ENCODE measurements at places on chromosomes 3 and 15. TPM values are rescaled to one million over a fixed set of nuclear protein-coding genes. Genes with fewer than 3 reads are reported as not detected.

- no peak overlapping the region for H3K4me3 ChIP-seq
- DNase-seq, result no peak
- no peaks in the 10 kb centered on the region for H3K27me3 ChIP-seq
- no peak overlapping the region for H3K27ac ChIP-seq
- H3K4me1 ChIP-seq, result no peaks in the 10 kb centered on the region
- H3K36me3 ChIP-seq, result no peaks in the 10 kb centered on the region
Measured at GRCh38 chr3:34296796-34297195, 498.4 kb downstream of the PDCD6IP start.

- H3K27me3 ChIP-seq, result no peaks in the 10 kb centered on the region
- H3K36me3 ChIP-seq, result peaks cover 60% of the 10 kb centered on the region
- no peak overlapping the region for H3K4me3 ChIP-seq
- no peak for DNase-seq
- H3K4me1 ChIP-seq, result no peaks in the 10 kb centered on the region
Measured at GRCh38 chr15:58918239-58918638, 15.2 kb downstream of the SLTM start.

DNA sequence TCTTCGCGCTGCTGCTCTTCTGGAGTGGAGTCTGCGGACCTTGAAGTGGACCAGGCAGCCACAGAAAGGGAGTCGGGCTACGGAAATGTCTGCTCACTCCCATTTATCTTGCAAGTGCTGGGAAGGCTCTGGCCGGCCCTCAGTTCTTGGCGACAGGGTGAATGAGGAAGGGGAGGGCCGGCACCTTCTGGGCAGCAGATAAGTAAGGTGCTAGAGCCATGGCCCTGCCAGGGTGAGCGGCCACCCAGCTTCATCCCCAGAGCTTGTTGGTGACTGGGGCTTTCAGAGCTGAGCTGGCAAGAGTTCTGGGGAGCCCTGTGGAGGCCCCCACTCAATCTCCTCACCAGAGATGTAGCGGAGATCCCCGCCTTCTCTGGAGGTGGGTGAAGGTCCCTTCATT lies 103.5 kb downstream of the ASB7 start:
- no peak overlapping the region for H3K4me3 ChIP-seq
- H3K36me3 ChIP-seq, result no peaks in the 10 kb centered on the region
- no peak overlapping the region for H3K27ac ChIP-seq
- H3K27me3 ChIP-seq, result no peaks in the 10 kb centered on the region
- DNase-seq, result no peak

GRCh38 chr3:72379500-72380187 lies 468.6 kb downstream of the SHQ1 start:
- peaks cover 17% of the 10 kb centered on the region for H3K4me1 ChIP-seq
- DNase-seq, result no peak
- H3K27me3 ChIP-seq, result no peaks in the 10 kb centered on the region
- peaks cover 31% of the 10 kb centered on the region for H3K36me3 ChIP-seq
- H3K27ac ChIP-seq, result peak overlapping the region; percentile 43

Gene VPS18
- 40.8 TPM for total RNA-seq

Gene ETV5
- 26.5 TPM for total RNA-seq

Gene TMEM39A
- 74.1 TPM for total RNA-seq

Gene PDZRN3
- total RNA-seq, result 0.68 TPM

Gene KLHL40
- not detected for total RNA-seq

DNA sequence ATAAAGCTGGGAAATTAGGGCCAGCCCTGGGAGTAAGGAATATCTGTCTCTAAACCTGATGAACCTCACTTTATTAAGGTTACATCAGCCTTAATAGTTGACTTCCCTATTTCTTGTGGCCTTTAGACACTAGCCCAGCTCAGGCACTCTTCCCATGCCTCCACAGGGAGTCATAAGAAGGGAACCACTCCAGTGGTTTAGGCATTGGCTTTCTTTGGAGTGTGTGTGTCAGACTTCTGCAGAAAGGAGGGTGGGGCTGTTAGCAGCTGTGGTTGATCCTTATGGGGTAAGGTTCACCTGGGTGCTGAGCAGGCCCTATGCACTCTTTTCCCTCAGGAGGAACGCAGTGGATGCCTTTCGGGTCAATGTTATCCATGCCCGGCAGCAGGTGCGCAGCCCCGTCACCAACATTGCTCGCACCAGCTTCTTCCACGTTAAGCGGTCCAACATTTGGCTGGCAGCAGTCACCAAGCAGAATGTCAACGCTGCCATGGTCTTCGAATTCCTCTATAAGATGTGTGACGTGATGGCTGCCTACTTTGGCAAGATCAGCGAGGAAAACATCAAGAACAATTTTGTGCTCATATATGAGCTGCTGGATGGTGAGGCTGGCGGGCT lies 4.0 kb downstream of the AP2M1 start:
- H3K27ac ChIP-seq, result no peak overlapping the region
- no peak overlapping the region for H3K4me3 ChIP-seq
- no peaks in the 10 kb centered on the region for H3K27me3 ChIP-seq

- H3K4me3 ChIP-seq, result peak overlapping the region; percentile 48
- H3K4me1 ChIP-seq, result peaks cover 27% of the 10 kb centered on the region
- H3K27me3 ChIP-seq, result no peaks in the 10 kb centered on the region
Measured at GRCh38 chr15:89400782-89401545, 66.3 kb upstream of the POLG start.

DNA sequence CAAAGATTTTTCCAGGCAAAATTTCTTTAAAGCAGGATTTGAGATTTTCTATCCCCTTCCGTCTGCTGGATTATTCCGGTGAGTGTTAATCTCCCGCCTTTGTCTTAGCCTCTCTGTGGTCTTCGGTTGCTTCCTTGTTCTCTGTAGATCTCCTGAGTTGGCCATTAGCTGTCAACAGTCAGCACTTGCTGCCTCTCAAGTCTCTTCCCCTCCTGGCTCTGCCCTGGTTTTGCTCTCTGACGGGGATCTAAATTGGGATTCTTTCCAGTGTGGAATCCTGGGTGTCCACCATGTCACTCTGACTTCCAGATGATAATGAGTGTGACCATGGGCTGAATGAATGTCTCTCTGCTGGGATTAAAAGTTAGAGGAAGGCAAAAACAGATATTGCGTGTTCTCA lies 121.5 kb downstream of the IGF1R start:
- H3K4me1 ChIP-seq, result no peaks in the 10 kb centered on the region
- H3K4me3 ChIP-seq, result no peak overlapping the region
- no peaks in the 10 kb centered on the region for H3K36me3 ChIP-seq
- no peaks in the 10 kb centered on the region for H3K27me3 ChIP-seq

Gene SI
- total RNA-seq, result not detected

GRCh38 chr3:34650131-34650530 lies 851.7 kb downstream of the PDCD6IP start:
- no peaks in the 10 kb centered on the region for H3K4me1 ChIP-seq
- H3K27me3 ChIP-seq, result no peaks in the 10 kb centered on the region
- DNase-seq, result no peak
- no peak overlapping the region for H3K27ac ChIP-seq

GRCh38 chr3:194517333-194517732 lies 30.5 kb upstream of the ATP13A3 start:
- no peaks in the 10 kb centered on the region for H3K36me3 ChIP-seq
- no peak for DNase-seq
- H3K4me3 ChIP-seq, result no peak overlapping the region
- peaks cover 10% of the 10 kb centered on the region for H3K4me1 ChIP-seq

DNA sequence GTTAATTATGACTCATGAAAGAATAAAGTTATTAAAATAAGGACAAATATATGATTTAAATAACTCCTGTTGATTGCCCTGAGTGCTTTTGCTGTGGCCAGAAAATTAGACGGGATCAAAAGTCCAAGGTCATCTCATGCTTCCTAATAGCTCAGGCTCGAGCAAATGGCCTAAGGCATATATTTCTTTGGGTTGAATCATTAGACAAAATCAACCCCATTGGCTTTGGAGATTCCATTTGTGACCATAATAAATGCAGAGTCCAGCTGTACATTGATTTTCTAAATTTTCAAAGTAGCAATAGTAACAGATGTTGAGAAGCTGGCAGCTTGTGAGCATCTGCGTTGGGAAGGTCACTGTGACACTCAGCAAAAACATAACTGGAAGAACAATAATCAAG lies 464.5 kb upstream of the TGFBR2 start:
- no peak overlapping the region for H3K4me3 ChIP-seq
- no peaks in the 10 kb centered on the region for H3K27me3 ChIP-seq
- no peaks in the 10 kb centered on the region for H3K4me1 ChIP-seq
- no peak for DNase-seq
- H3K36me3 ChIP-seq, result no peaks in the 10 kb centered on the region

DNA sequence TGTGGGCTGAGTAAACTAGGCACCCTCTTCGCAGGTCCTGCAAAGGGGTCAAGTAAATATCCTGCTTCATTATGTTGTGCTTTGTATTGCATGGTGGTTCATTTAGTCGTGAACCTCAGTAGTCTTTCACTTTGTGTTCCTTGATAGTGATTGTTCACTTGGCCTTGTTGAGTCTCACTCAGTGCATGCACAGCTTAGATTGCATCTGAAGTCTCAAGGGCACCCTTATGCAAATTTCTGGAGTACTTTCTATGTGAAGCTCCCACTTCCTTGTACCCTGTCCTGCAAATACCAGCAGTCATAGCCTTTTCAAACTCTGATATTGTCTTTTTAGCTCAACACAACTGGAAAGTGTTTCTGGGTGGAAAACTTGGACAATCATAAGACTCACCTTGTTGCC lies 519.2 kb downstream of the NAALADL2 start:
- no peak for DNase-seq
- no peaks in the 10 kb centered on the region for H3K27me3 ChIP-seq
- no peaks in the 10 kb centered on the region for H3K36me3 ChIP-seq
- no peak overlapping the region for H3K27ac ChIP-seq
- H3K4me1 ChIP-seq, result peaks cover 3% of the 10 kb centered on the region
- no peak overlapping the region for H3K4me3 ChIP-seq

GRCh38 chr3:197031315-197032285 lies 2.0 kb upstream of the MELTF start:
- H3K4me1 ChIP-seq, result peaks cover 25% of the 10 kb centered on the region
- H3K4me3 ChIP-seq, result no peak overlapping the region
- peak overlapping the region; percentile 54 for H3K27ac ChIP-seq
- peaks cover 13% of the 10 kb centered on the region for H3K27me3 ChIP-seq
- DNase-seq, result peak; percentile 86

Gene HGD
- not detected for total RNA-seq

DNA sequence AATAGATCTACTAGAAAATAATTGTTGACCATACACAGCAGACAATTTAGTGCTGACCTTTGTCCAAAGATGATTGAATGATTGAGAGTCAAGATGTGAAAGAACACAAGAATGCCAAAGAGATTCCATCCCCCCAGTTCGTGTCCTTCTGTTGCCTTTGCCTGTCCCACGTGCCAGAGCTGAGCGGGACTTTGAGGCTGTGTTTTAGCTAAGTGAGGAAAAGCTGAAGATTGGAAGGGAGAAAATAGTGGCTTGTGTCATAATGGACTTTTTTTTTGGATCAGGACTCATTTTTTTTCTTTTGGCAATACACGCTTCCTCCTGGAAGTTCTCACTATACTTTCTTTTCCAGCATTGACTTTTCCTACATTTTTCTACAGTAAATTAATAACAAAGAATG lies 206.6 kb upstream of the MDFIC2 start:
- 0 out of 2 replicates have a peak, but pooled peaks cover 4% of the 10 kb centered on the region for H3K27me3 ChIP-seq
- H3K27ac ChIP-seq, result no peak overlapping the region
- H3K4me1 ChIP-seq, result no peaks in the 10 kb centered on the region
- DNase-seq, result no peak
- no peak overlapping the region for H3K4me3 ChIP-seq
- no peaks in the 10 kb centered on the region for H3K36me3 ChIP-seq

GRCh38 chr3:114179575-114179974 lies 723 bp upstream of the DRD3 start:
- no peak for DNase-seq
- H3K27me3 ChIP-seq, result 0 out of 2 replicates have a peak, but pooled peaks cover under 1% of the 10 kb centered on the region
- no peaks in the 10 kb centered on the region for H3K36me3 ChIP-seq
- H3K4me3 ChIP-seq, result no peak overlapping the region

Gene NME9
- 0.13 TPM for total RNA-seq

GRCh38 chr15:60362321-60363086 lies 35.3 kb downstream of the ANXA2 start:
- no peak overlapping the region for H3K4me3 ChIP-seq
- peaks cover 42% of the 10 kb centered on the region for H3K4me1 ChIP-seq
- H3K36me3 ChIP-seq, result peaks cover 78% of the 10 kb centered on the region
- H3K27ac ChIP-seq, result peak overlapping the region; percentile 90

DNA sequence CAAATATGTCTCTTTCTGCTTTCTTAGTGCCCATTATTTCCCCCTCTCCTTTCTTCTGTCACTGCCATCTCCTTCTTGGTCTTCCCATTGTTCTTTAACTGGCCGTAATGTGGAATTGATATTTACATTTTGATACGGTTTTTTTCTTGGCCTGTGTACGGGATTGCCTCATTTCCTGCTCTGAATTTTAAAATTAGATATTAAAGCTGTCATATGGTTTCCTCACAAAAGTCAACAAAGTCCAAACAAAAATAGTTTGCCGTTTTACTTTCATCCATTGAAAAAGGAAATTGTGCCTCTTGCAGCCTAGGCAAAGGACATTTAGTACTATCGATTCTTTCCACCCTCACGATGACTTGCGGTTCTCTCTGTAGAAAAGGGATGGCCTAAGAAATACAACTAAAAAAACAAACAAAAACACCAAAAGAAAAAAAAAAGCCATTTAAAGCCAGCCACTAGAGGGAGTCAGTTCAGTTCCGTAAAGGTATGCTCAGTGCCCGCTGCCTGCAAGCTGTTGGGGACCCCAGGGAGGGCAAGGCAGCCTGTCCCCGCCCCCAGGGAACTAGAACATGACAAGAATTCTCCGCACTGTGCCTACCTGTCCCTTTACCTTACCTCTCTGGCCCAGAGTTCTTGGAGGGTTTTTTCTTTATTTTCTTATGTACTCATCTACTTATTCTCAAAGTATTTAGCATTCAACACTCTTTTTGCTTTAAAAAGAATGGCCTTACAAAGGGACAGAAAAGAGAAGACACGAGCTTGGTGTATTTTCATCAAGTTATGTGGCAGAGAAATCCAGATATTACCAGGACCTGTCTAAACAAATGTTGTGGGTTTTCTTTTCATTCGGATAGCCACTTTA lies 30.0 kb upstream of the NR2E3 start:
- no peaks in the 10 kb centered on the region for H3K36me3 ChIP-seq
- DNase-seq, result no peak
- H3K27me3 ChIP-seq, result no peaks in the 10 kb centered on the region
- peaks cover 14% of the 10 kb centered on the region for H3K4me1 ChIP-seq
- peak overlapping the region; percentile 55 for H3K27ac ChIP-seq

- no peaks in the 10 kb centered on the region for H3K27me3 ChIP-seq
- H3K36me3 ChIP-seq, result no peaks in the 10 kb centered on the region
- DNase-seq, result no peak
- H3K27ac ChIP-seq, result no peak overlapping the region
- no peak overlapping the region for H3K4me3 ChIP-seq
Measured at GRCh38 chr3:115828401-115828800, 205.1 kb downstream of the GAP43 start.
